ENCODE measurements at places on chromosomes 1 and 21. TPM values are rescaled to one million over a fixed set of nuclear protein-coding genes. Genes with fewer than 3 reads are reported as not detected.

- DNase-seq, result no peak
Measured at GRCh38 chr1:118084400-118084799, 100.6 kb downstream of the SPAG17 start.

DNA sequence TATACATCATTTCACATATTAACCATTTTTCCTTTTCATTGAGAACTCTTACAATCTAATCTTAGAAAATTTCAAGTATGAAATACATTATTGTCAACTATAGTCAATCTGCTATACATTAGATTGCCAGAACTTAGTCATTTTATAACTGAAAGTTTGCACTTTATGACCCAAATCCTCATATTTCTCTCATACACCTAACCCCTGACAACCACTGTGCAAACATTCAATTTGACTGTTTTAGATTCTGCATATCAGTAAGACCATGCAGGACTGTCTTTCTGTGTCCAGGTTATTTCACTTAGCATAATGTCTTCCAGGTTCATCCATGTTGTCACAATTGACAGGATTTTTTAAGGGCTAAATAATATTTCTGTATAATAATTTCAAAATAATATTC, 1299.0 kb upstream of the B3GALT2 start:
- DNase-seq, result no peak

The RXFP4 gene
- polyA plus RNA-seq, result 0.19 TPM

DNA sequence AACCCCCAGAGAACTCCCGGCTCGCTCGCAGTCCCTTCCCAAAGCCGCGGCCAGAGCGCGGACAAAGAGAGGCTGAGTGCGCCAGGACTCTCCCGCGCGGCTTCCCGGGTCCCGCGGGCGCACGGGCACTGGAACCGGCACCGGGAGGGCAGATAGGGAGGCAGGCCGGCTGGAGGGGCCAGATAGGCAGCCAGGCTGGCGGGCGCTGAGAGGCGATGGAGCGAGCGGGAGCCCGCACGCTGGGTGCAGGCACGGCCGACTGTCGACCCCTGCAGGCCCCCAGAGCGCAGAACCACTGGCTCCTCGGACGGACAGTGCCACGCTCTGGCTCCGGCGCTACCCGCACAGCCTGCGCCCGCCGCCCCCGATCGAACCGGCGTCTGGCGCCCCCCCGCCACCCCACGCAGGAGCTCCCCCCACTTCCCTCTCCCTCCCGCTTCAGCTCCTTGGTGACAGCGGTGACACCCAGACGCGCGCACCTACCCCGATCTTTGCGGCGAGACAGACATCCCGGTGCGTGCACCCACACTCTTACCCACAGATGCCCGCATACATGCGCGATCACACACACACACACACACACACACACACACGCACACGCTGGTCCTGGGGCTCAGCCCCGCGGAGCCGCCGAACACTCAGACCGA, 534 bp downstream of the SLC6A9 start:
- peak; percentile 29 for DNase-seq

The SPOCD1 gene
- polyA plus RNA-seq, result 0.25 TPM

- no peak for DNase-seq
Measured at GRCh38 chr1:6385488-6386191, 7.9 kb downstream of the ACOT7 start.

The FHAD1 gene
- 3.5 TPM for polyA plus RNA-seq

Measured in left renal cortex interstitium (tissue), 4 donors.